ENCODE measurements at places on chromosomes 5 and 9. TPM values are rescaled to one million over a fixed set of nuclear protein-coding genes. Genes with fewer than 3 reads are reported as not detected.

GRCh38 chr9:134936346-134937163 lies 18.8 kb upstream of the FCN1 start:
- H3K36me3 ChIP-seq = no peaks in the 10 kb centered on the region
- H3K4me3 ChIP-seq = no peak overlapping the region
- no peaks in the 10 kb centered on the region for H3K27me3 ChIP-seq
- H3K27ac ChIP-seq = no peak overlapping the region
- no peaks in the 10 kb centered on the region for H3K4me1 ChIP-seq
- no peak for DNase-seq

Gene IL11RA
- 34.4 TPM for total RNA-seq

Gene ACSL6
- 36.9 TPM for total RNA-seq

- H3K27me3 ChIP-seq = peaks cover 12% of the 10 kb centered on the region
- H3K4me1 ChIP-seq = peaks cover 2% of the 10 kb centered on the region
- no peak overlapping the region for H3K27ac ChIP-seq
- DNase-seq = no peak
These were observed 39.9 kb upstream of the PAM start for GRCh38 chr5:102715082-102715807.

GRCh38 chr5:120199559-120199958 lies 264.5 kb upstream of the PRR16 start:
- no peaks in the 10 kb centered on the region for H3K4me1 ChIP-seq
- no peak overlapping the region for H3K4me3 ChIP-seq
- no peak for DNase-seq
- no peaks in the 10 kb centered on the region for H3K27me3 ChIP-seq
- no peaks in the 10 kb centered on the region for H3K36me3 ChIP-seq

Gene IFNA2
- total RNA-seq = not detected

DNA sequence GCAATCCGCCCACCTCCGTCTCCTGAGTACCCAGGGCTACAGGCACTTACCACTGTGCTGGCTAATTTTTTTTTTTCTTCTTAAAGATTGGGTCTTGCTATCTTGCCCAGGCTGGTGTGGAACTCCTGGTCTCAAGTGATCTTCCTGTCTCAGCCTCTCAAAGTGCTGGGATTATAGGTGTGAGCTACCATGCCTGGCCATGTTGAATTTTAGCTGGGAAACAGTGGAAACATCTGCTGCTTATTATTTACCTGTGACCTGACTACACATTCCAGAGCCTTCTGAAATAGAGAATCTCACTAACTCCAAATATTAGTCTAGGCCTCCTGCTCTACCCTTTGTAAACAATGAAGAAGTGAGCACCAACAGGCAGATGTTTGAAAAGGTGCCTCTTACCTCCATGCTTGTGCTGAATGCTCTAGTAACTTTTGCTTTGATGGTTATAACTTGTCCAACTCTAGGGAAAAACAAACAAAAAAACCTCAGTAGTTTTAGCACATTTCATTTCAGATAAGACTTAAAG lies 22.5 kb downstream of the ACOT12 start:
- no peak overlapping the region for H3K4me3 ChIP-seq
- DNase-seq = no peak
- no peaks in the 10 kb centered on the region for H3K36me3 ChIP-seq
- peaks cover 18% of the 10 kb centered on the region for H3K27me3 ChIP-seq

Gene CCDC171
- total RNA-seq = 1.6 TPM

Gene BARHL1
- total RNA-seq = not detected

GRCh38 chr9:77756449-77756848 lies 108.3 kb upstream of the GNA14 start:
- peaks cover 6% of the 10 kb centered on the region for H3K4me1 ChIP-seq
- H3K27me3 ChIP-seq = no peaks in the 10 kb centered on the region
- peaks cover 8% of the 10 kb centered on the region for H3K36me3 ChIP-seq

All from activated CD4-positive, alpha-beta T cell treated with anti-CD3 and anti-CD28 coated beads, Interleukin-2, amount 10 ng/mL, durations not matched to agents 24 days and 14 days (primary cell).